RPMI7951 (cell line): ENCODE measurements at places on chromosomes 2 and 18.
A peak's percentile ranks its signal among the peaks of the same experiment; 100 is the strongest.

GRCh38 chr2:187552828-187553681, 1.2 kb downstream of the TFPI start:
- DNase-seq, result peak; percentile 70

DNA sequence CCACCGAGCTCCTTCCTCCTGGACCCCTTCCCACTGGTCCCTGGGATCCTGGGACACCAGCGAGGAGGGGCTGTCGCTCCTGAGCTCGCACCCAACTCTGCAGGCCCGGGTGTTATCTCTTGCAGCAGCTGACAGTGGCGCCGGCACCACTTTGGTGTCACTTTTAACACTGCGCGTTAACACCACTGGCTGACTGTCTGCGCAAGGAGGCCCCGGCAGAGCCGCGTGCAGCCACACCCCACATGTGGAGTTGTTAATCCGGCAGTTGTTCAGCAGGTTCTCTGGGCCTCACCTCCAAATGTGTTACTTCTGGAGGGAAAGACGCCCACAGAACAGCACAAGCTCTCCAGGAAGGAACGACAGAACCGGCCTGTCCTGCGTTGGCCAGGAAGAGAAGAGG, 155.0 kb upstream of the GLI2 start:
- no peak for DNase-seq

DNA sequence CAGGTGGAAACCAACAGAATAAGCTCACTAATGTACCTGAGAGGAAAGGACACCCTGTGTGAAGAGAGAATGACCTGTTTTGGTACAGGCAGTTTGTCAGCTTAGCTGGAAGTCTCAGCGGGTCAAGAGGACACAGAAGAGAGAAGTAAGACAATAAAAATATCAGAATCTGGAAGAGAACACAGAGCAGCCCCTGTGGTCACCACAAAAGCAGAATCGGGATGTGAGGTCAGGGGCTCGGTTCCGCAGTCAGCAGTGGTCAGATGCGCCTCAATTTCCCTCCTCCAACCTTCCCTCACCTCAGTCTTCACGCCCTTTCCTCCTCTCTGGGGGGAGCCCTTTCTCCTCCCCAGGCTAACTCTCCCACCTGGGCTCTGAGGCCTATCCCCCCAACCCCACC, 122.9 kb downstream of the AFF3 start:
- DNase-seq, result no peak

GRCh38 chr18:67453901-67454300, 62.6 kb downstream of the DSEL start:
- no peak for DNase-seq

GRCh38 chr2:161434118-161434517, 18.0 kb downstream of the TBR1 start:
- no peak for DNase-seq

- no peak for DNase-seq
These were observed 930.7 kb upstream of the CELF4 start for GRCh38 chr18:38496222-38496793.

- no peak for DNase-seq
These were observed 8.6 kb upstream of the IL36A start for GRCh38 chr2:112996635-112997034.

- DNase-seq, result no peak
These were observed 92.3 kb downstream of the CLIP4 start for GRCh38 chr2:29207352-29208148.

DNA sequence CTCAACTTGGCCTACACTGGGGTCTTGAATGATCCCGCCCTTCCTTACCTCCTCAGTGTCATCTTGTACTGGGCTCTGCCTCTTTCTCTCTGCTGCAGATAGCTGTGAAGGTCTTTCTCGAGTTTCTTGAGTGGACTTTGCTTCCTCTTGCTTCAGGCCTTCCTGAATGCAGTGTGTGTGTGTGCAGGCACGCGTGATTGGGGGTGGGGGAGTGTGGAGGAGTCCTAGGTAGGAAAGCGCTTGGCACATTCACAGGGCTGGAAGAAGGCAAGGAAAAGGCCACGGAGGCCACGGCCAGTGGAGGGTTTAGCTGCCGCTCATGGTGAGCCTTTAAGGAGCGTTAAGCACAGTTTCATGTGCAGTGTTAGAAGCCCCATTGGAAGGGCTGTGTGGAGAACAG, 5.5 kb downstream of the RALB start:
- DNase-seq, result no peak

DNA sequence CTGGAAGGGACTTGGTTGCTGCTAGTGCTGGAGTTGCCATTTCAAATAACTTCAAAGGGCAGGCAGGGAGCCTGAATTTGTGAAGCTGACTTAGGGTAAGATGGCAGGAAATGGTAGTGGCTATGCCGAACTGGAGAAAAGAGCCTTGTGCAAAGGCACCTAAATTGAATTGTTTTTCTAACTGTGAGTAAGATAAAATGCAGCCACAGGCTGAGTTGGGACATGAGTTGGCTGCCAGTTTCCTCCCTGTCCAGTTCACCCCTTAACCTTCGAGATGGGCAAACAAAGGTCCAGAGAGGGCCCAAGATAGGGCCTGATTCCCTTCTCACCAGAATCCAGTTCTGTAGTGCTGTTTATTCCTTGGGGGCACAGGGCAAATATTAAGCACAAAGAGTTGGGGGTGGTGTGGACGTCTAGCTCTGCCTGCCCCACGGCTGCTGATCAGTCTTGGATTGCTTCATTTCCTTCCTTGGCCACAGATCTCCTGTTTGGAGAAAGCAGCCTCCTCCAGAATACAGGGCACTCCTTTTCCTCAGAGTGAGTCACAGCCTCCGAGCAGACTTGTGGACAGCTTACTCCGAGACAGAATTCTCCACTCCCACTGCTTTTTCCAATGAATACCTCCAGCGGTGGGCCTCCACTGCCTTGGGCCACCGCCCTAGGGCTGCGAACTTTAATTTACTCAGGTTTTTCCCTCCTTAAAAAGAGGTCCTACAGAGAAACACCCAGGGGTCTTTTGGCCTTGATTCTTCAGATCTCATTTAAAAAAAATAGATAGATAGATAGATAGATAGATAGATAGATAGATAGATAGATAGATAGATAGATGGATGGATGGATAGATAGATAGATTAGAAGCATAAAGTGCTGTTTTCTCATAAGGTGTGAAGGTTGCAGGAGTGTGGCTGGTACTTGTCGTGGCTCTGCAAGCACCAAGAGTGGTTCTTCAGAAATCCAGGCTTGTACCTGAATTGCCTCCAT, 18.4 kb upstream of the SLC20A1 start:
- peak; percentile 99 for DNase-seq

- DNase-seq, result no peak
These were observed 75.1 kb downstream of the PLEKHM3 start for GRCh38 chr2:207950063-207950760.

GRCh38 chr2:229313591-229313990, 42.5 kb upstream of the PID1 start:
- peak; percentile 85 for DNase-seq

GRCh38 chr18:31148600-31148999, 14.1 kb downstream of the DSC1 start:
- DNase-seq, result no peak

- DNase-seq, result no peak
These were observed 120.9 kb downstream of the CNTNAP5 start for GRCh38 chr2:124145982-124146381.

GRCh38 chr2:176092270-176093144, at the start of gene HOXD13:
Gene HOXD13, plus strand, starts transcription at chr2:176092721. Its CDS starts 170 bp downstream, at chr2:176092891.
- peak; percentile 40 for DNase-seq

GRCh38 chr2:219676586-219676985, 49.2 kb downstream of the SLC4A3 start:
- DNase-seq, result no peak

DNA sequence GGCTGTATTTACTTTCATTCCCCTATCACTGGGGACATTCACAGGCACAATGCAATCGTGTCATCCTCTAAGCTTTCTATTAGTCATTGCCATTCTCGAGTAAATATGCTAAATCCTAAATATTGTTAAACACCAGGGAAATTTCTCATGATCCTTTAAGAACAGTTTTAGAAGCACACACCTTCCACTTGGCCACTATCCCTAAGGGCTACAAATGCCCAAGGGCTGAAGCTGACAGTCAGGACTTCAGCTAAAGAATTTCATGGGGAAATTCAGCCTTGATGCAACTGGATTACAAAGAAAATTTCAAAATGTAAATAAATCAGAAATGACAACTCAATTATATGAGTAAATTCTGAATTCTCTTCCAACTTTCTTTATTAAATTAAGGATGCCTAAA, 163.1 kb upstream of the PID1 start:
- peak; percentile 57 for DNase-seq

DNA sequence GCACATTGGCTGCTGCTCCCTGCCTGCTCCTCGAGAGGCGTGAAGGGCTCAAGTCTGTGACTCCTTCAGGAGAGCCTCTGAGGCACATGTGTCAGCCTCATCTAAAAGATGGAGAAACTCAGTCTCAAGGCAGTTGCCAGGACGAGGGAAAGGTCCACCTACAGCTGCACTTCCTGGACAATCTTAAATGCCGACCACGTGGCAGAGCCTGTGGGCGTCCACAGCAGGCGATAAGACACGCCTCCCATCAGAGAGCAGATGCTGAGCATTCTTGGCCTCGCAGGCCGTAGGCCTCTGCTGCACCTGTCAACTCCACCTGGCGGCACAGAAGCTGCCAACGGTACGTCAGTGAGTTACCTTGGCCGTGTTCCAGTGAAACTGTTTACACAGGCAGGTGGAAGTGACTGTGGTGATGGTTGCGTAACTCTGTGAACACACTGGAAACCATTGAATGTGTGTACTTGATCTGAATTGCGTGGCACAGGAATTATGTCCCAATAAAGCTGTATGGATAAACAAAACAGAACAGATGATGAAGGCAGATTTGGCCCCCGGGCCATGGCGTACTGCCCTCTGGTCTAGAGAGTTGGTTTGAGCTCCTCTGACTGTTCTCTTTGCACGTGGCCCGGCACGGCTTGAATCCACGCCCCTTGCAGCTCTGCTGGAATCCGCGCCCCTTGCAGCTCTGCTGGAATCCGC, 114.5 kb downstream of the RNF144A start:
- no peak for DNase-seq
